ENCODE measurements at places on chromosomes 4 and X.

GRCh38 chrX:39815631-39816030, 282.1 kb downstream of the BCOR start:
- DNase-seq, result no peak

- no peak for DNase-seq
These were observed 82.1 kb downstream of the PPP2R2C start for GRCh38 chr4:6390356-6390755.

DNA sequence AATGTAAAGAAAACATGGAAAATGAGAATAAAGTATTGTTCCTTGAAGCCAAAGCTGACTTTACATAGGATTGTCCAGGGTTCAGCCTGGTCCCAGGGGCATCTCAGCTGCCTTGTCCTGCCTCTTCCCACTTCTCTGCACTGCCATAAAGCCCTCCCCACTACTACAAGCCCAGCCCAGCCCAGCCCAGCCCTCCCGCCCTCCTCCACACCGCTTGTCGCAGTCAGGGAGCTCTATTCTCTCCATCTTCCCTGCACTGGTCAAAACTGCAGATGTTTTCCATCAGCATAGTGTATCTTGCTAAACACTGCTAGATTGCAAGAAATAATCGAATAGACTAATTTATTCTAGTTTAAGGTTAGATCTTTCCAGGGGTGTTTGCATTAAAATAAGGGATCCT, 100.3 kb downstream of the TENM3 start:
- DNase-seq, result no peak

- no peak for DNase-seq
These were observed 22.7 kb upstream of the STX18 start for GRCh38 chr4:4564522-4564921.

DNA sequence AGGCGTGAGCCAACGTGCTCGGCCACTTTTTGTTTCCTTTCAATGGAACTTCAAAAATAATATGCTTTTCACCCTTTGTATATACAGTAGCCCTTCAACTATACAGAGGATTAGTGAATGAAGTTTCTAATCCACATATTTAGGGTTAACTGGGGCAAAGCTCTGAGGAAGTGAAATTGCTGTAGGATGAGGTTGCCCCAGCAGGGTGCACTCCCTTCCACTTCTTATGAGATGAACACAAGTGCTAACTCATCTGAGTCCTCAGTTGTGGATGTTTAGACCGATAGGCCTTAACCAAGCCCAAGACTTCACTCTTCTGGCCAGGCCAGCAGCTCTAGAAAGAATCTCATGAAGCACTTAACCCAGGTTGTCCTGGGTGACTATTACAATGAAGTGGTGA, 29.1 kb upstream of the CT55 start:
- DNase-seq, result no peak

DNA sequence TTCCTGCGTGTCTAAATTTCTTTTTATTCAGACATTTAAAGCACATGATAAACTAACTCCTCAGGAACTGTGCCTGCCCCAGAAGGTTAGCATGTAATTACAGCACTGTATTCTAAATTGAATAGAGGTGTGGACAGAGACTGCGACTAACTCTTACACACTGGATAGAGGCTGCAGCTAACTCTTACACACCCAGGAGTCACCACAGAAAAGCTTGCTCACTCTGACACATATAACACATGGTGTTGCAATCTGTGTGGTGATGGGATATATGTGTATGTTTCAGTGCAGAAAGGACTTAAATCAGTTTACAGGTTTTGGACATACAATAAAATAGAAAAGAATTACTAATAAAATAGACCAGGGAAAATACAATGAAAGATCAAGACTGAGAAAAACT, 41.5 kb downstream of the SMAD1 start:
- no peak for DNase-seq

- no peak for DNase-seq
These were observed 60.2 kb upstream of the VCX3B start for GRCh38 chrX:8404471-8404870.

GRCh38 chr4:1863297-1864033, 7.5 kb upstream of the LETM1 start:
- no peak for DNase-seq

DNA sequence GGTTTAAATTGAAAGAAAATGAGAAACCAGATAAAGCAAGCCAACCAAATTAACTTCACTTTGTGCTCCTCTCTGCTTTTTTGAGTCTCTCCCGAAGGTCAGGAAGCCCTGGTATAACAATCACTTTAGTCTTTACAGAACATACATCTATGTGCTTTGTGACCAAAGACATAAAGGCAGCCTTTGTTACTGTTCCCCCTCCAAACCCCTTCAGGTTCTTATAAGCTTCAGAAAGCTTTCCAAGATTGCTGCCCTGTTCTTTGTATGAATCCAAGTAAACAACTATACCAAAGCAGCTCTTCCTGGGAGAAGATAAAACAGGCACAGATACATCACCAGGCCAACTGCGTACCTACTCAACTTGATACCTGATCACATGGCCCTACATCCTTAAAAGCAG, 28.7 kb downstream of the RLIM start:
- no peak for DNase-seq

- DNase-seq, result peak; percentile 50
These were observed 383.0 kb upstream of the TENM3 start for GRCh38 chr4:181860157-181860556.

- no peak for DNase-seq
These were observed 356.1 kb upstream of the SLC7A11 start for GRCh38 chr4:138598226-138598625.

GRCh38 chr4:186622788-186623464, 67.6 kb upstream of the MTNR1A start:
- DNase-seq, result peak; percentile 17
